ENCODE measurements at places on chromosomes 6 and 20. TPM values are rescaled to one million over a fixed set of nuclear protein-coding genes. Genes with fewer than 3 reads are reported as not detected.

SULF2 gene
- polyA plus RNA-seq, result 38.2 TPM

CTCFL gene
- 0.21 TPM for polyA plus RNA-seq

WFDC10B gene
- not detected for polyA plus RNA-seq

- DNase-seq, result no peak
These were observed 33.7 kb downstream of the GJA10 start for GRCh38 chr6:89927791-89928550.

DNA sequence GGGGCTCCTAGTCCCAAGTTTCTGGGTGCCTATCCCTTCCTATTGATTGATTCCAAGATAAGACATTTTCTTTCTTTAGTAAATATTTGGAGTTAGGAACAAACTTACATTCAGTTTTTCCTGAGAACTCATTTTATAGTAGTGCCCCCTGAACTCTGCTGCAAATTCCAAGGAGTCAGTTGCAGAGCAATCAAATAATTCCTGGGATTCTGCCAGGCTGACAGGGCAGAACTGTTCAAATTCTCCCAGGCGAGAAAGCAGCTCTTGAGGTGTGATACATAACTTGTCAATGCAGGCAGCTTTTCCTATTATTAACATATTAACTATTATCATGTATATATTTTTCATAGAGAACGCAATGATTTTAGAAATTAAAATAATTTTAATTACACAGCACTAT is 15.9 kb upstream of the ZBTB24 start:
- no peak for DNase-seq

DNA sequence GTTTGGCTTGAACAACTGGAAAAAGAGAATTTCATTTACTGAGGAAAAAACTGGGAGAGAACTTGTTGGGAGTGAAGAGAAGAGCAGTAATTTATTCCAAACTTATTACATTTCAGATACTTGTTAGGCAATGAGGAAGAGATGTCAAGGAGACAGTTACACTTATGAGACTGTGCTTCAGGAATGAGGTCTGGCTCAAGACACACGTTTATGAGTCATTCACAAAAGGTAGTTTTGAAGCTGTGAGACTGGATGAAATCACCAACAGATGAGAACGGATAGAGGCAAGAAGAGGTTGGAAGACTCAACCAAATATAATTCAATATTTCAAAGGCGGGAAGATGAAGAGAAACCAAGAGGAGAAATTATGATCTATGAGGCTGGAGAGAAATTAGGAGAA is 70.6 kb upstream of the DEFB112 start:
- no peak for DNase-seq

DNA sequence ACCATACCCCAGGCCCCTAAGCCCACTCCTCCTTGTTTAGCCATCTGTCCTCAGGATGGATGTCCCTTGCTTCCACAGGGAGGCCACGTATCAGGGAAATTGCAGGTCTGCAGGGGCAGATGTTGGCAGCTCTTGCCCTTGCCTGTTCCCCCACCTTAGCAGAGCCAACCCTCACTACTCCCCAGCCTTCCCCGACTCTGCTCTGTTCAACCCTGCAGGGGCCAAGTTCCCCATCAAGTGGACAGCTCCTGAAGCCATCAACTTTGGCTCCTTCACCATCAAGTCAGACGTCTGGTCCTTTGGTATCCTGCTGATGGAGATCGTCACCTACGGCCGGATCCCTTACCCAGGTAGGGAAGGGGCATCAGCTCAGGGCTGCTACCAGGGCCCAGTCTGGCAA is 10.7 kb upstream of the TM9SF4 start:
- DNase-seq, result no peak

Data from hindlimb muscle (tissue), 1 donor.